ENCODE measurements at places on chromosomes 6 and 20.

- DNase-seq: no peak
Observed at GRCh38 chr6:56144538-56145324, 102.6 kb downstream of the COL21A1 start.

DNA sequence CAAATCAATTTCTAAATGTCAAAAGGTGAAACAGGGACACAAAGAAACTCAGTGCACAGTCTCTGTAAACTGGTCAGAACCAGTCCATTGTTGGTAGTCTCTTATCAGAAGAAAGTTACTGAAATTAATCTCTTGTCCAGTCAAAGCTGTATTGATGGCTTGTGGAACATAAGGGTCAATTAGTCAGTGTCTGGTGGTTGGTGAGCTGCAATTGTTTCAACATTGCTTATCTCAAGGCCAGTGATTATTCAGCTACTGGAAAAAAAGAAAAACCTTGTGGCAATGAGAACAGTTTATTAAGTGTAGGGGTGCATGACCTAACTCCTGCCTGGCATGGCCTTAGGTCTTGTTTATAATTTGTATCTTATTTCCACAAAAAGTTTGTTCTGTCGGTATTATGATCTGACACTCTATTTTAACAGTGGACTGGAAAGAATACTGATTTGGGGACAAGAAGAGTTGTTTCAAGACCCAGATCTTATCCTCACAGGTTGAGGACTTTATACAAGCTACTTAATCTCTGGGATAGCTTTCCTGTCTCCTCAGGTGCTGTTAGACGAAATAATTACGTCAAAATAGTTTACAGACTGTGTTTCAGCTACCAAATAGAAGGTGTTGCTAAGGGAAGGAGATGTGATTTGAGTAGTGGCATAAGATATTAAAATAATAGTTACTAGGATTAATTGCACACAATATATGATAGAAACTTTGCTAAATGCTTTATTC, 520.0 kb upstream of the IRAK1BP1 start:
- DNase-seq: no peak

- no peak for DNase-seq
Observed at GRCh38 chr6:132527791-132528190, 10.3 kb upstream of the TAAR9 start.

DNA sequence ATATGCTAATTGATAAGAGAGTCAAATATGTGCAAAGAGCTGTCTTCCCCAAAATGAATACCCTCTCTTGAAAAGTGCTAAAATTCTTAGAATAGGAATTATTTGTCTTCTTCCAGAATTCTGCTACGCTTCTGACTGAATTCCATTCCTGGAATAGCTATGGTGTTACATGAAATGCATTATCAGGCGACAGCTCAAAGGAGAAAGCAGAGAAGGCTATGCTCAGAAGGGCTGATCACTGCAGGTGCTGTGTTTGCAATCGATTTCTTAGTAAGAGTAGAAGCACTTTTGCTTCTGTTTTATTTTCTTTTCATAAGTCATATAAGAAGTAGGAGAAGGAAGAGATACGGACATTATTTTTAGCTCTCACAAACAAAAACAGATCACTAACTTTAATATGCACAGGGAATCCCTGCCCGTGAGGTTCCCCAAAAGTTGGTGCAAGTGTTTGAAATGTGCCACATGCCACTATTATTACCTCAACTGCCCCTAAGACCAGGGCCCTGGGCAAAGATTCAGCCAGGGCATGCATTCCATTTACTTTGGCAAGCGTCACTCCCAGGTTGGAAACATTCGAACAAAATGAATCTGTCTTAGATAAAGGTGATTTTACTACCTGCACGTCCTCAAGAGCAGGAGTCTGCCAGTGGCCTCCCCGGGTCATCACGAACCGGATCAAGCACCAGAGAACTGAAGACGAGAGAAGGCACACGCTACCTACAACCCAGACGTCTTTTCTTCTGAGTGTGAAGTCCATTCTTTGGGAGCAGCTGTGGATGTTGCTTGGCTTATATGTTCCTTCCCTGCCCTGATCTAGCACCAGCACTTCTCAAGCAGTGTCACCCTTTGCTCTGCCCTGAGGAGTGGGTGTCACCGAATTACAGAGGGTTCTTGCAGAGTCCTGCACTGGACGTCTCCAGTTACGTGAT, 7.2 kb downstream of the MYLK4 start:
- DNase-seq: no peak

DNA sequence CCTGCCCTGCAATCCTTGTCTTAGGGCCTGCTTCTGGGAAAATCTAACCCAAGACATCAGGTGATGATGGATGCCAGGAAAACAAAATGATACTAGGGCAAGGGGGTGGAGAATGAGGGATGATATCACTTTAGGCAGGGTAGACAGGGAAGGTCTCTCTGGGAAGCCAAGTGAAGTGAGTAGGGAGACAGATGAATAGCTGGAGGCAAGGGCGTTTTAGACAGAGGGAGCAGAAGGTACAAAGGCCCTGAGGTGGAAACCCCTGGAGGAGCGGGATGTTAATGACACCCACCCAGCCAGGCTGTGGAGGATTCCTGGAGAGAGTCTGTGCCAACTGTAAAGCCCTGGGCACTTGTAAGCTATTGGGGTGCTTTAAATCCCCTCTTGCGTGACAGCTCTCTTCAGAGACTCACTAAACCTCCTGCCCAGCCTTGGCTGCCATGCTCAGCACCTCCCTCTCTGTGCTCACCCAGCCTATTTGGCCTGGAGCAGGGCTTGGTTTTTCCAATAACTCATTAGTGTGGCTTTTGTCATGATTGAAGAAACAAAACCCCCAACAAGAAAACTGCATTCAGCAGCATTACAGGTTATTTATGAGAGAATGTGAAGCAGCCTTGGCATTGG, 12.4 kb upstream of the MDGA1 start:
- no peak for DNase-seq

DNA sequence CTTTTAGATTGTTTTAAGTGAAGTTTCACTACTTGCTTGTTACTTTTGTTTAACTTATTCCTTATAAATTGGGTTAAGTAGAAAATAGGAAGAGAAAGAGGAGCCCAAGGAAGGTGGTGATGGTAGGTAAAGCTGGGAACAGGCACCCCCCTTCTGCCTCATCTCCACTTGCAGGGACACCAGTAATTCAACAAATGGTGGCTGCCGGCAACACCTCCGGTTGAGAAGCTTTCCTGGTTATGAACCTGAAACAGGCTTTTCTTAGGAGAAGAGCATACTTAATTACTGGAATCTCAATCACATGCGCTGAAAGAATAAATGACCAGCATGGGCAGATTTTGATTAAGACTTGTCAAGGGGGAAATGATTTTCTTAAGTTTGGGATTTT, 158.9 kb upstream of the ZNF217 start:
- no peak for DNase-seq

GRCh38 chr6:45086360-45087084, 241.6 kb upstream of the RUNX2 start:
- DNase-seq: no peak

DNA sequence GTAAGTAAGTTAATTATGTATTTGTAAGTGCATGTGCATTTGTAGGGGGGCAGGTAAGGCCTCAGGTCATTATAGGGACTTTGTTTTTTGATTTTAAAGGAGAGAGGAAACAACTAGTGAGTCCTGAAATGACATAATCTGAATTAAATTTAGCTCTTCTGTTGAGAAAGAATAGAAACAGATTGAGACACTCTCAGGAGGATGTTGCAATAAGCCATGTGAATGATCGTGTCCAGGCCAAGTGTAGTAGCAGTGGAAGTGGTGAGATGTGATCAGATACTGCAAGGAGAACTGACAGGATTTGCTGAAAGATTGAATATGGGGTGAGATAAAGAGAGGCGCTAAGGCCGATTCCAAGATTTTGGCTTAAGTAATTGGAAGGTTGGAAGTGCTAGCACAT, 2.6 kb upstream of the CENPW start:
- DNase-seq: no peak

DNA sequence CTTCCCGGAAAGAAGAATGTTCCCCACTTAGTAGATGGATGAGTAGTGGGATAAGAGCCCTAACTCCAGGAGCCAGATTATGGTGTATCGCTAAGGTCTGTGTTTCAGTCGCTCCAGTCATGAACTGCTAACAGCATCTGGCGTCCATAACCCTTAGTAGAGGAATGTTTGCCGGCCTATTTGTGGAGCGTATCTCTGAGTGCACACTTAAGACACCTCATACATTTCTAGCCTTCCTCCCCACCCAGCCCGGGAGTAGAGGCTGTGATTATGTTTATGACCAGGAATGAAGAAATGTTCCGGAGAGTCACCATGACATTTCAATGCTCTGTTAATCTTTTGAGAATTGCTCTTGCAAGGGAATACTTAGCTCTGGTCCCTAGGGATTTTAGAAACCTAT, 251.1 kb upstream of the SOX4 start:
- no peak for DNase-seq

DNA sequence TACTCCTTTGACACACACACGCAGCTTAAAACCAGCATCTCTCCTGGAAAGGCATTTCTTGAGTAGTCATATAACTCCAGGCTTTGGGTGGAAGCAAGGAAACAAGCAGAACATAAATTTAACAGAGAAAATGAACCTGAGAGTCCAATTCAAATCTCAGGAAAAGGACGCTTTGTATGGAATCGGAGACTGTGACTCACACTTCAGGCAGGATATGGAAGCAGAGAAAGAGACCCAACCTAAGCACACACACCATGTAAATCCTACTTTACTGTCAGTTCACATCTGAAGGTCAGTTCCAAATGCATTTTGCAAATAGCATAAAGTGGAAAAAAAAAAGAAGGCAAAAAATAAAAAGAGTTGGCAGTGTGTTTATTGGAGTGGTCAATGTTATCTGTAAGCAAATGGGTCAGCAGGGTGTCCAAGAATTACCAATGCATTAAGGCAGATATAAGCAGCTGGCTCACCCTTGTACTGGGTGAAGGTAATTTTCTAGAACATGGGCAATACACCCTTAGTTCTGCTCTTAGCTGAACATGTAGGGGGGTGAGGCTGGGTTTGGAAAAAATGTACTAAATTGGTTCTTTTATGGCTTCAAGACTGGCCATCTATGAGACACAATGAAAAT, 283.7 kb upstream of the NT5E start:
- no peak for DNase-seq

DNA sequence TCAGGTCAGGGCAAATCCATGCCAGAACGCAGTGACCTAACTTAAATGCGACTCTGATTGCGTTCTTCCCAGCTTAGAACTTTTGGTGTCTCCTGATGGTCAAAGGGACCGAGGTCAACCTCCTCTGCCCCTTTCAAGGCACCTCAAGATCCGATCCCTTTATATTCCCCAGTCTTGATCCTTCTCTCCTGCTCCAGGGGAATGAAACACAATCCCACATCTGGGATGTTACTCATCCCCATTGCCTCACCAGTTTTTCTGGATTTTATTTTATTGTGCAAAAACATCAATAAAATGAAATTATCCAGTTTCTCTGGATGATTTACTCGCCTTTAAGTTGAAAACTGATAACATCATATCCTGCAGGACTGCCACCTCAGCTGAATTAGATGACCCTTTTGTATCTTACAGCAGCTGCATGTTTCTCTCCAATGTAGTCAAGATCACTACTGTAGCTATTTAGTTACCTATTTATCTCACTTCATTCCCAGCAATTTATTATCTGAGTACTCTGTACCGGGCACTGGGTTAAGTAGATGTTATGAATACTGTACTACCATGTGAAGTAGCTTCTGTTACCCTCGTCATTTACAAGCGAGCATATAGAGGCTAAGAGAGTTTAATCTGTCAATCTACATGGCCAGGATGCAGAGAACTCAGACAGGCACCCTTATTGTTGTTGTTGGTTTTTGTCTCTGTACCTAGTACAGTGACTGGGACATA, 44.0 kb downstream of the IRAK1BP1 start:
- DNase-seq: no peak

GRCh38 chr6:14977747-14978382, 268.0 kb upstream of the JARID2 start:
- DNase-seq: no peak

DNA sequence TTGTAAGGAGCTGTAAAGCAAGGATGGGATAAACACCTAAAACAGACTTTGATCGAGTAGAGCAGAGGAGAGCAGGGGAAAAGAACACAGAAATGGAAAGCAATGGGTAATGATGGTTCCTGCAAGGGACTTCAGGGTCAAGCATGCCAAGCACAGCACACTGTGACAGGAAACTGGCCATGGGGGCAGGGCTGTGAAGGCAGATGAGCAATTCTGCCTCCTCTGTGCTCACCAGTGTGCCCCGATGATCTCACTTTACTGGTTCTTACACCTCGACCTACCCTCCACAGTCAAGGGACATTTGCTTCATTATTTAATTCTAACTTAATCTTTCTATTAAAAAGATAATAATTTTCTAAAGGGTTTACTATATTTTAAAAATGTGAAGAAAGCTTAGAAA, 21.6 kb upstream of the MYB start:
- DNase-seq: no peak

Measured in stimulated activated CD8-positive, alpha-beta memory T cell treated with anti-CD3 and anti-CD28 coated beads, Interleukin-4, amount 100 ng/mL, for 1 hour (primary cell).